BJ (cell line): ENCODE measurements at places on chromosomes 1 and 21. TPM values are rescaled to one million over a fixed set of nuclear protein-coding genes. Genes with fewer than 3 reads are reported as not detected.

DNA sequence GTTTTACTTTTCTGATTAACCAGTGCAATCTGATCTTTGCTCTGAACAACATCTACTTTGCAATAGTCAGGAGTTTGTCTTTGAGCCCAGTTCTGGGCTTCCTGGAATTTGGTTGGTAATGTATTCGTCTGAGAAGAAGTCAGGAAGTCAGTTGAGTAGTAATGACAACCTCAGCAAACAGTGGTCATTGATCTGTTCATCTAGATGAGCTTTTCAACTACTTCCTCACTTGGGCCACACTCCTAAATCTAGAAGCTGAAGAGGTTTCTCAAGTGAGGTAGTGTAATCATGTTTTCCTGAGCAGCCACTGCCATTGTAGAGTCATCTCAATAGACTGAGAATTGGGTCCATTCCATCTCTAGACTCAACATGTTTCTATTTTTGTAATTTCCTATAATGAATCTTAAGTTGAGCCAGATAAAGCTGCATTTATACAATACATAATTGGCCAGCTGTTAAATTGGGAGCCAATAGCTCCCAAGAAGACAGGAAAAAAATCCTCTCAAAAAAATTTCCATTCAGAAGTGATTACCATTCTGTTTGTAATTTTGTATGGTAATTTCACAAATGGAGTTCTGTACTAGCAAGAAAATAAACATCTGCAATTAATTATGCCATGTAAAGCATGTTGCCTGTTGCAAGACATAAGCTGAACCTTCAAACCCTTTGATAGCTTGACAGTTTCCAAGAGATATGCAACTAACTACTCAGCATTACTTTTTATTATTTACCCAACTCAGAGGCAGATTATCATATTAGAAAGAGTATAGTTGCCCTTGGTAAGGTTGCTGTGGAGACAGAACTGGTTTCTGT lies 49.6 kb downstream of the WDR64 start:
- no peak for DNase-seq

- DNase-seq = no peak
Observed at GRCh38 chr1:50427086-50427817, 4.0 kb upstream of the DMRTA2 start.

Gene OR2L2
- polyA plus RNA-seq = not detected in 2 replicates

Gene TNFRSF8
- polyA plus RNA-seq = not detected in 2 replicates

Gene NADK
- polyA plus RNA-seq = 44.3 and 61.6 TPM in 2 replicates

DNA sequence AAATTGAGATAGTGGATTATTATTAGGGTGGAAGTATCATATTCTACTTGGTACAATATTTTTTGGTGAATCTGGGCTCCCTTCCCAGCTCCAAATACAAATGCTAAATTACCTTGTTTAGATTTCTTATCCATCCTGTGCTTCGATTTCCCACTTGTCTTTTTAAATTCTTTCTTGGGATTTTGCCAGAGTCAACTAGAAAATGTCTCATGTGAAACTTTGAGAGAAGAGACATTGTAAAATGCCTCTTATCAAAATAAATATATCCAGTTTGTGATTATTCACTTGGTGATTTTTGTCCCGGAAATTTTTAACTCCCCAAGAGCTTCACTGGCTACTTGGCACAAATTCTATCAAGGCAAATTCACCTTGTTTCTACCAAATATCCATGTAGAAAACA lies 202.0 kb downstream of the FMN2 start:
- no peak for DNase-seq

Gene OR2M3
- polyA plus RNA-seq = not detected in 2 replicates

GRCh38 chr1:23434260-23434775 lies 9.8 kb upstream of the TCEA3 start:
- DNase-seq = no peak

DNA sequence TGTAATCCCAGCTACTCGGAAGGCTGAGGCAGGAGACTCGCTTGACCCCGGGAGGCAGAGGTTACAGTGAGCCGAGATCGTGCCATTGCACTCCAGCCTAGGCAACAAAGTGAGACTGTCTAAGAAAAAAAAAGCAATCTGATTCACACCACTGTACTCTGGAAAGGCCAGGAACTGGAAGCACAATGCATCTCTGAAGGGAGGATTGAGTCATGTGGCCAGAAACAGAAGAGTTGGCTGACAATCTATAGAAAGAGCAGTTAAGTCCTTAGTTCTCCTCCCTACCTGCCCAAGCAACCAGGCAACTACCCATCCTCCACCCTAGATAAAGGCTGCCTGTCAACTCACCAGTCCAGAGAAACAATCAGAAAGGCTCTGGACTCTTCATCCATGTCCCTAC lies 45.9 kb downstream of the PIK3R3 start:
- no peak for DNase-seq

DNA sequence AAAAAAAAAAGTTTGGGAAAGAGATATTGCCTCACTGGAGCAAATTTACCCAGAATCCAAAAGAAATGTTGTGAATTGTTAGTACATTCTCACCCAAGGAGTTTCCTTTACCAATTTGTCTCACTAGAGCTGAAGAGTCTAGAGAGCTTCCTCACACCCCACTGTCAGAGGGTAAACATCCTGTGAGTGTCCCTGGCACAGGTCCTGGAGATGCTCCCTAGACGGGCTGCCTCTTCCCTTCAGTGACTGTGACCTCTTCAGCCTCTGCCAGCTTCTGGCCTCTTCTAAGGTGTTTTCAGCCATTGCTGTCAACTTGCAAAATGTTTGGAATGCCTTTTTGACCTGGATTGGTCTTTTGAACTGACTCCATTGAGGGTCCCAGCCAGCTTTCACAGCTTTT lies 159.4 kb downstream of the DHRS3 start:
- DNase-seq = no peak

Gene TFF2
- polyA plus RNA-seq = not detected in 2 replicates

Gene LCK
- 0.05 and 0.11 TPM in 2 replicates for polyA plus RNA-seq

DNA sequence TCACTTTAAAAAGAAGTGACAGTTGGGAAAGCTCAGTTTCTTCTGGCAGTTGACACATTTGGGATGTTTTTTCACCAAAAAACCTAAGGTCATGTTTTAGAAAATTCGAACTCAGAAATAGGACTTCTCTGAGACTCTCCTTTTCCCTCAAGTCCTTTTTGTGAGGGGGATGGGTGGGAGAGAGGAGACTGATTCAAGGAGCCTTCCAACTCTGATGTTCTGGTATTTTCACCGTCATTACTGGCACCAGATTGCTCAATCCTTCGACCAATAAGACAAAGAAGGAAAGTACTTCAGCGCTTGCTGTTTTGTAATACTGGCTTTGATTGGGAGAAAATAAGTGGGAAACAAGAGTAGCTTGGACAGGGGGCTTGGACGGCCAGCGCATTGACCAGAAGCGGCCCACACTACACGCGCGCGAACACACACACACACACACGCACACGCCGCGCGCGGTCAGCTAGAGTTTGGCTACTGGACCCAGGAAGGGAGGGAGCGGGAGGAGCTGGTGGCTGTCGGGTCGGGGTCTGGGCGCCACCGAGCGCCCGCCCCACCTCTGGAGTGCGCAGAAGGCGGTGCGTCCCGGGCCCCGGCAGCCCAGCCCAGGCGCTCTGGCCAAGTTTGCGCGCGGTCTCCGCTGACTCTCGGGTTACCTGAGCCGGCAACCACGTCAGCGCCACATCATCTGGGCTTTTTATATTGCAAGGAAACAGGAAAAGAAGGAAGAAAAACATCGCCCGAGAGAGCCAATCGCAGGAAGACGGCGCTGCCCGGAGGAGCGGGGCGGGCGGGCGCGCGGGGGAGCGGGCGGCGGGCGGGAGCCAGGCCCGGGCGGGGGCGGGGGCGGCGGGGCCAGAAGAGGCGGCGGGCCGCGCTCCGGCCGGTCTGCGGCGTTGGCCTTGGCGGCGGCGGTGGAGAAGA lies at the start of gene KCNK1:
Gene KCNK1, plus strand, starts transcription at position 855 of the 921 bp plus-strand sequence. Its CDS starts 66 bp downstream, at position 921.
- peak; percentile 75 for DNase-seq

Gene AMY1B
- not detected in 2 replicates for polyA plus RNA-seq

- no peak for DNase-seq
Observed at GRCh38 chr1:199283794-199284193, 645.0 kb downstream of the PTPRC start.

- no peak for DNase-seq
Observed at GRCh38 chr21:29245104-29245643, 53.5 kb upstream of the BACH1 start.
